ENCODE measurements at places on chromosomes 6 and 20.

- no peak for DNase-seq
Measured at GRCh38 chr20:57076951-57077350, 189.5 kb downstream of the BMP7 start.

GRCh38 chr20:59361411-59361810 is 61.0 kb downstream of the EDN3 start:
- DNase-seq = no peak

DNA sequence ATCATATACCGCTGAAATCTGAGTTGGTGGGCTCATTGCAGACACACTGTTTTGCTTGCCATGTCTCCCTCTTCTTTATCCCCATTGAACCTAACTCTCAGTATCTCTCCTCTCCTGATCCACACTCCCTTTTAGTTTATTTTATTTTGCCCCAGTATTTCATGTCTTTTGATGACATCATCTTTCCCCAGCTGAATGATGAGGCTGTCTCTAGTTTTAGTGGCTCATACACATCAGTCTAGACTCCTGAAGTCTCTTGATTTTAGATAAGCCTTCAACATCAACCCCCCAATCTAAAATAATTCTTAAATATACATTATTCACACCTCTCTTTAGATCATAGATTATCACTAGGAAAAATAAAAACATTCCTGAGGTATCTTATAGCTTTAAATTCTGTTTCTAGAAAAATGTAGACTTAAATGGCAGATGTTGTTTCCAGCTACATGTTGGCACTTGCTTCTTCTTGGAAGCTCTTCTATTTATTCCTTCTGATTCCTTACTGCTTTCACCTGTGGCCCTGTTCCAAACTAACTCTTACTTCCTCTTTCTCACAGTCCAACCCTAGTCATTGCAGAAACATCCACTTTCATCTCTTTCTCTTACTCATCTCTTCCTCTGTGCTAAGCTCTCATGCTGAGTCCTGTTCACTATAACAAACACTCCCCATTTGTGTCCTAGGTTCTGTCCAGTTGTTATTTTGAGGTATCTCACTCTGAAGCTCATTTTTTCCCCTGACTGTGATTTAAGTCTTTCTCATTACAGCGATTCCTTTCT is 191.9 kb upstream of the SLC35B3 start:
- no peak for DNase-seq

GRCh38 chr6:154113392-154113791 is 74.4 kb downstream of the OPRM1 start:
- DNase-seq = no peak

GRCh38 chr6:112342511-112342910 is 4.6 kb upstream of the RFPL4B start:
- no peak for DNase-seq

GRCh38 chr6:42101186-42101657 is 41.2 kb downstream of the C6orf132 start:
- no peak for DNase-seq

DNA sequence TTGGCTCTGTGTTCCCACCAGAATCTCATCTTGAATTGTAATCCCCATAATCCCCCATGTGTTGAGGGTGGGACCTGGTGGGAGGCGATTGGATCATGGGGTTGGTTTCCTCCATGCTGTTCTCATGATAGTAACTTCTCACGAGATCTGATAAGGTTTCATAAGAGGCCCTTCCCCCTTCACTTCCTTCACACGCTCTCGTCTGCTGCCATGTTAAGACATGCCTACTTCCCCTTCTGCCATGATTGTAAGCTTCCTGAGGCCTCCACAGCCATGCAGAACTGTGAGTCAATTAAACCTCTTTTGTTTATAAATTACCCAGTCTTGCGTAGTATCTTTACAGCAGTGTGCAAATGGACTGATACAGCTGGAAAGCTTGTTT is 90.0 kb downstream of the ELOVL5 start:
- no peak for DNase-seq

DNA sequence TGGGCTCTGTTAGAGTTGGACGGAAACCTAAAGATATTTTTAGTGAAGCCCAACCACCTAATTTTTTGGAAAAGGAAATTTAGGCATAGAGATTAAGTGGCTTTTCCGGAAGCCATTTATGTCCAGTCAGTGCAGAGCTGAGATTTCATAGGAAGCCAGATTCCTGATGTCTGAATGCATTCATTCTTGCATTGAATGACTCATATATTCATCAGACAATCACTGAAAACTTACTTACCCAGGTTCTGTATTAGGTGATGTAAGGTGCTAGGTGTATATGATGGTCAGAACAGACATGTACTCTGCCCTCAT is 4.1 kb downstream of the SH3BGRL2 start:
- no peak for DNase-seq

- no peak for DNase-seq
Measured at GRCh38 chr20:62835931-62836861, 19.3 kb downstream of the COL9A3 start.

DNA sequence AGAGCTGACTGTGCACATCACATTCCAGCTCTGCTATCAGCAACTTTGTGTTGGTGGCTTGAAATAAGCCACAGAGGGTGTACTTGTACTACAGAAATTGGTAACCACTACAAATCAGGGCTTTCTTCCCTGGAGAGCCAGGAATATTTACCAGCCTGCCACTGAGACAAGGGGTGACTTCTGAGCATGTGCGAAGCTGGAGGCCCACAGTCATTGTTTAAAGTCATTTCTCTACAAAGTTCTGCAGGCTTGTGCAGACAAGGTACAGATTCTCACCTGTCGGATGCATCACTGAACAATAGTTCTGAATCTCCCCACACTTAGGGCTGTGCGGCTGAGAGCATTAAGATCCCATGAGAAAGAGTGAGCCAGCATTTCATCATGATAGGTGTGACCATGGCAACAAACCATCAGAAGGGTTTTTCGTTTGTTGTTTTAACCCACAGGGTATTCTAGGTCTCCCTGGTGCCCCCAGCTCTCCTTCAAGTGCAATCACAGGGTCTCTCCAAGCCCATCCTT is 292.8 kb downstream of the CDC5L start:
- DNase-seq = no peak

- no peak for DNase-seq
Measured at GRCh38 chr6:3560211-3560610, 103.4 kb upstream of the SLC22A23 start.

- DNase-seq = no peak
Measured at GRCh38 chr6:152313542-152314482, 323.4 kb downstream of the SYNE1 start.

- no peak for DNase-seq
Measured at GRCh38 chr6:154197196-154197860, 158.3 kb downstream of the OPRM1 start.

- no peak for DNase-seq
Measured at GRCh38 chr6:144195671-144196270, 45.5 kb downstream of the STX11 start.

DNA sequence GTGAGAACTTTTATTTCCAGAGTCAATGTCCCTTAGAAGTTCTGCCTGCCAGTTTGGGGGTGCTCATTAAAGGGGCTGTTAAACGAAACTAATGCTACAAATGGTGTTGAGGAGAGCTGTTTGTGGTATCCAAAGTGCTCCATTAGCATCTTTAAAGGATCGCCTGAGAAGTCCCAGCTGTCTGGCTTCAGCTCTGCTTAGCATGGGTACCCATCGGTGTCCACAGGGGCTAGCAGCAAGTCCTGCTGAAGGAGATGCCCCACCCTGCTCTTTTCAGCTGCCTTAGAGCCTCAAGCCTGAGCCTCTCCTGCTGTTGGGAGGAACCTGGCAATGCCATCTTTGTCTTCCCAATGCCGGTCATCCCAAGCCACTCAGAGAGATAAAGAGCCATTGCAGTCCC is 111.1 kb downstream of the FOXO3 start:
- no peak for DNase-seq

DNA sequence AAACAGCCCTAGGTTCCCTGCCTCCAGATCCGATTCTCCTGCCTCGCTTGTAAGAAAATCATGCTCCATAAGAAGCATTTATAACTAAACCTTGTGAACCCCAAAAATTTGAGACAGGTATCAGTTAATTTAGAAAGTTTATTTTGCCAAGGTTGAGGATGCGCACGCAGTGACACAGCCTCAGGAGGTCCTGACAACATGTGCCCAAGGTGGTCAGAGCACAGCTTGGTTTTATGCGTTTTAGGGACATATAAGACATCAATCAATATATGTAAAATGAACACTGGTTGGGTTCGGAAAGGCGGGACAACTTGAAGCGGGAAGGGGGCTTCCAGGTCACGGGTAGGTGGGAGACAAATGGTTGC is 2.1 kb downstream of the ACOT13 start:
- DNase-seq = no peak

Data from stimulated activated CD4-positive, alpha-beta T cell treated with anti-CD3 and anti-CD28 coated beads, TNF-alpha, amount 100 ng/mL, for 4 hours (primary cell).